Stimulated activated CD4-positive, alpha-beta T cell treated with anti-CD3 and anti-CD28 coated beads, Interleukin-2, amount 100 ng/mL, for 48 hours (primary cell): ENCODE measurements at places on chromosomes 12 and 14.

GRCh38 chr14:27253966-27254365 lies 656.1 kb upstream of the NOVA1 start:
- DNase-seq = no peak

DNA sequence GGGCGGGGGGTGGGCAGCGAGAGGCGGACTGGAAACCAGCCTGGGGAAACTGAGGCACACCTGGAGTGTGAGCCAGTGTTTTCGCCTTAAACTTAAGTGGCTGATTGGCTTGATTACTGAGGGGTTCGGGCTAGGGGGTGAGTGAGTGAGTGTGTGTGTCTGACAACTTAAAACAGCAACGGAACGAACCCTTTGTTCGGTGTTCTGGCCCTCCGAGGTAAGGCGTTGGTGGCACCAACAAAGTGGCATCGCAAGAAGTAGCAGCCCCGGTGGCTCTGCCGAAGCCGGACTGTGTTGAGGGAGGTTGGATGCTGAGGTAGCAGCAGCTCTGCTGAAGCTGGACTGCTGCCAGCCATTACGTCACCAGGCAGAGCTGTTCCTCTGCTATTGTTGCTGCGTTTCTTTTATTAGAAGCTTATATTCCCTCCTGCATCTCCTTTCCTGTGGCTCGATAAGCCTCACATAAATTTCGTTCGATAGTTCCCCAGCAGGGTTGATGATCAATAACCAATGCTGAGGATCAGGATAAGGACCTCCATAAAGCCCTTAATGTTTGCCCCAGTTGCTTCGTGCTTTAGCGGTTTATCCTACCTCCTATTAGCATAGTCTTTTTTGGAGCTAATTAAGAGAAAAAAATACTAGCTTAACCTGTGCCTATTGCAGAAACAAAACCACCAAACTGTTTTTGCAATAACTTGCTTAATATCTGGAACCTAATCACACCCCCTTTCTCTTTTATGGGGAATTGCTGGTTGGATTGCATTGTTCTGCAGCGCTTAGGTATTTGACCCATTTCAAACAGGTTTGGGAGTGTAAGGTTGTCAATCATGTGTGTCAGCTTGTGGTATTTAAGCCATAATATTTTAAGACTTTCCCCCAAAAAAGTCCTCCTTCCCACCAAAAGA lies 1.3 kb downstream of the GPR137C start:
- DNase-seq = peak; percentile 67

- no peak for DNase-seq
These were observed 82.1 kb upstream of the TMCC3 start for GRCh38 chr12:94732367-94732990.

GRCh38 chr12:24919346-24920001 lies 29.4 kb downstream of the BCAT1 start:
- peak; percentile 30 for DNase-seq

DNA sequence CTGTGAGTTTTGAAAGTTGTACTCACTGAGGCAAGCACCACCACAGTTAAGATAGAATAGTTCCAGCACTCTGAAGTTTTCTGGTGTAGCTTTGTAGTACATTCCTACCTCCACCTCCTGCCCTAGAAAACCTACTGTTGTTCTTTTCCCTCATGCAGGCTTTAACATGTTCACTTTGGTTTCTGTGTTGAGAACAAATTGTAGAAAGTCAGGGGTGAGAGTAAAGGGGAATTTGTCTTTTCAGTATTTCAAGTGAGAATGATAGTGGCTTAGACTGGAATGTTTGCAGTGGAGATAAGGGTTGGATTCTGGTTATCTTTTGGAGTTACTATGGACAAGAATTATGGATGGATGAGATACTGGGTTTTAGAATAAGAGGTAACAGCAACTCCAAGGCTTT lies 67.2 kb downstream of the AEBP2 start:
- no peak for DNase-seq

DNA sequence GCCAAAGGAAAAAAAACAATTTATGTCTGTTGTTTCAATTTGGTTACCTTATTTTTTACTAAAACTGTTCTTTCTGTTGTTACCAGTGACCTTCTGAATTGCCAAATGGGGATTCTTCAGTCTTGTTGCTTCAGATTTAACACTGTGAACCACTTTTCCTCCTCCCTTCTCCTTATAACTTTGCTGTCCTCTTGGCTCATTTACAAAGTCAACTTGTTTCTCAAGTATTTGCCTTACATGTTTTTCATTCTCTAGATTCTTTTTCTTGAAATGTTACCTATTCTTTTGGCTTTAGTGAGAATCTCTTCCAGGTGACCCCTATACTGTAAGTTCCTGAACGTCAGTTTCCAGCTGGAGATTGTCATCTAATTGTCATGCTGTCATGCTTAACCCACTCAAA lies 19.4 kb downstream of the FUT8 start:
- DNase-seq = no peak

DNA sequence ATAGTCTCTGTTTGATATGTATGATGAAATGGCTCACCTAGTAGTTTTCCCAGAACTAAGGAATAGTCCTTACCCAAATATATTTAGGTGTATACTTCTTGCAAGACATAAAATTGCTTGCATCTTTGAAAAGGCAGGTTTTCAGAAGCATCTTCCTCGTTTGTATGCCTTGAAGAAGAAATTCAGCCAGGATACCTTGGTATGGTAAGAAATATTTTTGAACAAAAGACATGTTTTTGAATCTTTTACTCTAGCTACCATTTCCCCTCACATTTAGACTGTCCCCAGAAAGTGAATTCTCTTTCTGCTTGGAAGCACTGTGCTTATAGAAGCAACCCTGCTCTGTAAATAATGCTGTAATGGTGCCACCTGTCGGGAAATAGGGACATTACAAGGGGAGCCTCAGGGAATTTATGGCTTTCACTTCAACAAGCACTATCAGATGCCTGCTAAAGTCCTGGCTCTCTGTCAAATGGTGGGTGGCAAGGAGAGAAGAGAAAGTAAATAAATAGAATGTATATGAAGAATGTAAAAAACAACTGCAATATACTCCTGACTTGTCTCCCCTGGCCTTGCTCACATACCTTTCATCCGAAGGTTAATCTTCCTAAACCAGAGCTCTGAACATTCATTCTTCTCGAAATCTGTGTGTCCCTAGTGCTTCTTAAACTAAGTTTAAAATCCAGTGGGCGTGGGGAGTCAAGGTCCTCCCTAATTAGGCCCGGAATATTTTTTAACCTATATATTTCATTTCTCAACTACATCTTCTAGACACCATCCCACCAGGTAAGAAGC lies 6.1 kb downstream of the CCDC184 start:
- DNase-seq = peak; percentile 74

DNA sequence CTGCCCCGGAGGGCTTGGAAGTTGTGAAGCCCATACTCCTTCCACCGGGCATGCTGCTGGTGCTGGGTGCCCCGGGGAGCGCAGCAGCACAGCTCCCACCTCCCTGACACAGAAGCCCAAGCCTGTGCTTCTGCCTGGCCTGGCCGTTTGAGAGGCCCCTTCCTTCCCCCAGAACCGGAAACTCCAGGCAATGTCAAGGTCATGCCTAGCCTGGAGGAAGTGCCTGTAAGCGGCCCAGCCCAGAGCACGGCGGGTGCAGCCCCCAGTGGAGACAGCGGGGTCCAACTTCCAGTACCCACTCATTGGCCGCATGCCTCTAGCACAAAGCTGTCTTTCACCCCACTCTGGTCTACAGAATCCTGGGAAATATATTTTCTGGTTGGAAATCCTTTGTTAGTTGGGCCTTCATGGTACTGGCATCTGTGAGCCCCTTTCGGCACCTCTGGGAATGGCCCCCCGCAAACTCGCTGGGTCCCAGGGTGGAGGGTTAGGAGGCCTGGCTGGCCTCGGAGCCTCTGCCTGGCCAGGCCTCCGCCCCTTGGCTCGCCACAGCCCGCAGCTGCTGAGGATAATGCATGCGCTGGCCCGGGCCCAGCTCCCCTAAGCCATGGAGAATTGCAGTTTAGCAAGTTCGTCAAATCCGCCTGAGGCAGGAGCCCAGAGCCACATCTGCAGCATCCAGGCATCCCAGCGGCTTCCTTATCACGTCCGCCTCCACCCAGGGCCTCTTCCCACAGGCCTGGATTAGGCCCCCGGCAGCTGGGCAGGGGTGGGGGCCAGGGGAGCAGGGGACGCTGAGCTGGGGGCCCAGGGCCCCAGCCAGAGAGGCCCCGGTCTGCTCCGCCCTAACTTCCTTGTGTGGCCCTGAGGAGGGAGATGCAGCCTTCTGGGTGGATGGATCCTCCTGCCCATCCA lies 48.9 kb upstream of the DLK1 start:
- no peak for DNase-seq

GRCh38 chr12:42695490-42695995 lies 106.0 kb upstream of the PRICKLE1 start:
- DNase-seq = no peak

- DNase-seq = no peak
These were observed 42.7 kb upstream of the DCN start for GRCh38 chr12:91225316-91225715.

DNA sequence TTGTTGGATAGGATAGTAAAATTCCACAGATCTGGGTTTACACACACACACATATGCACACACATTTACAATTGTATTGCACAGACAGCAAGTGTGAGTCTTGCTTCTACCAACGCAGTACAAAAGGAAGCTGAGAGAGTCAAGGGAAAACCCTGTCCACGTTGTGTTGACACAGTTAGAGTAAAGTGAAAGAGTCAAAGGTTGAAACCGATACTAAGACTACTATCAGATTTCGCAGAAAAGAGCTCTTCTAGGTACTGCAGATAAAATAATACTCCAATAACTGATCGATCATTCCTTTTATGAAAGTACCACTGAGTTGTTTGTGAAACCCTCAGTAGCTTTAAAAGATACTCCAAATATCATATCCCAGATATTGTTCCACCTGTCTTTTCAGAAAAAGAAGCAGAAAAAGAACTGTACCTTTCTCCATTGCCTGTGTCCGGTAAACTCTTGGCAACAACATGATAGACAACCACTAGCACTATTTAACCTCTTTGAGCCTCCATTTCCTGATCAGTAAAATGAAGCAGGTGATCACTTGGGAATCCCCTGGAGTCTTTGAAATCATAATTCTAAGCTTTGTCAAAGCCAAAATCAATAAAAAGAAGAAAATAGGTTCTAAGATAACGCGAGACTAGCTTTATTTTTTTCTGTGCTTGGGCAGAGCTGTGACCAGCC lies 224.6 kb upstream of the FOXN3 start:
- DNase-seq = no peak

DNA sequence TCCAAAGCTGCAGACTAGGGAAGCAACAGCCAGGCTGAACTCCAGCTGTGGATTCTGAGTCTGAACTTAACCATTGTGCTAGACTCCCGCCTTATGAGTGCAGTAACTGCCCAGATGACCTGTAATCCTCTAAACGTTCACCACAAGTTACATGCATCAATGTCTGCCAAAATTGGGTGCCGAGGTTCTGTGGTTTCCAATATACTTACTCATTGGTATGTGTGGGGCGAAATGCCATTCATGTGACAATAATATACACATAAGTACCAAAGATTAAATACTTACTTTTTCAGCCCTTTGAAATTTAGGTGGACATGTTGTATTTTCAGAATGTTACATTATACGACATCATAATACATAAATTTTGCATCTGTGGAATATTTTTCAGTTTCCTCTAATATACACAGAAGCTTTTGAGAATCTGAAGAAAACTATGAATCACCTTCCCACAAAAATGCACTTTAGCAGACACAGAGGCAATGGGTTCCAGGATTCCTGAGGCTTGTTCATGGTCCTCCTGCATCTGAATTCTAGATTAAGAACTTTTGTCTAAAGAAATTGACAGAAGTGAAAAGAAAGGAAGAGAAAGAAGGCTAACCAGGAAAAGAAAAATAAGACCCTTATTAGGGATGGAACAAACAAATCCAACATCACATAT lies 31.7 kb downstream of the GRIP1 start:
- no peak for DNase-seq

GRCh38 chr14:24246765-24247212 lies 4.4 kb upstream of the TINF2 start:
- DNase-seq = no peak

- DNase-seq = no peak
These were observed 84.8 kb downstream of the PRKCH start for GRCh38 chr14:61406198-61406597.

DNA sequence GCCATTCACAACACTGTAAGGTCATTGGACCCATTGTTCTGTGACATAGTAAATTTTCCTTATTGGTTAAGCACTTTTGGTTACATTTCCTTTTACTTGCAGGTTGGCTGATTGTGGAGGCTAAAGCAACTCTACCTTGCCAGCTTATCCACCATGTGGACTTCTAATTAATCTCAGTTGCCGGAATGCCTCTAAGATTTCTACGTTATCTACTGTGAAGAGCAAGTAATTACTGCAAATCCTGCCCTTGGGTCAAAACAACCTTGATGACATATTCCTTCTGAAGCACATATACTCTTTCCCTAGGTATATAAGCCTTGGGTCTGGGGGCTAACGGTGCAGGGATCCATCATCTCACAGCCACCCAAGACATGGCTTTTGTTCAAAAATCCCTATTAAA lies 19.5 kb upstream of the MORN3 start:
- no peak for DNase-seq

DNA sequence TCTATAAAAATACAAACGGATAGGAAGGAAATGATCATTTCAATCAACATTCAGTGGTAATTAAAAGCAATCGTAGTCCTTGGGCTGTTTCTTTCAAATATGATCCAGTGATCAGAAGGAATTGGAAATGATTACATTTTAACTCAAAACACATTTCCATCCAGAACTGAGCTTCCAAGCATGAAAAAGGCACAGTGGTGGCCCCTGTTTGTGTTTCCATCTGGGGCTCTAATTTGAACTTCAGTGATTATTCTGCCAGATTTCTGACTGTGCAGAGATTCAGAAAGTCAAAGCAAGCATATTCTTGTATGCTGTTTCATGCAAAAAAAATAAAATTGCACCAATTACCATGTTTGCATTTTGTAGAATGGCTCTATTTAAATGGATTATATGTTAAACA lies 157.0 kb upstream of the LMNTD1 start:
- DNase-seq = no peak

DNA sequence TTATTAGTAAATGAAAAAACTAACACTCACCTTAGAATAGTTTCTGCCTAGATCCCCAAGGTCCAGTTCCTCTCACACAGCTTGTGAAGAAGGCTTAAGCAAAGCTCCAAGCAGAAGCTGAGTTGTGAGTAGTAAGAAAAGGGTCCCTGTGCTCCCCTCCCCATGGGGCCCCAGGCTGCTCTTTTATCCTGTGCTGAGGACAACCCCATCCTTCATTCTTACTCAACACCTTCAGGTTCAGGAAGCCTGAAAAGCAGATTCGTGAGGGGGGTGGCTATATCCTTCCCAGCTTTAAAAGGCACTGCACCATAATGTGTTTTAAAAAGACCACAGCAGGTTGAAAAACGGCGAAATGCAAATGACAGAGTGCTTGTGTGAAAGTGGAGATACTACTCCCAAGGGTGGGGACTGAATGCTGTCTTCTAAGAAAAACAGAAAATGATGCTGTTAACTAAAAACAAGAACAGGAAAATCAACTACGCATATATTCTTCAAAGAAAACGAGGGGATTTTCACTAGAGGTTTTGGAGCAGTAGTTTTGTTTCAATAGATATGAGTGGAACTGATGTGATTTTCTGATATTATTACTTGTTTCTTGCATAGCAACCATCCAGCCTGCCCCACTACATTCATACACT lies 182.7 kb downstream of the KTN1 start:
- DNase-seq = no peak
